ENCODE measurements at places on chromosomes 7 and 10.
A peak's percentile ranks its signal among the peaks of the same experiment; 100 is the strongest.

DNA sequence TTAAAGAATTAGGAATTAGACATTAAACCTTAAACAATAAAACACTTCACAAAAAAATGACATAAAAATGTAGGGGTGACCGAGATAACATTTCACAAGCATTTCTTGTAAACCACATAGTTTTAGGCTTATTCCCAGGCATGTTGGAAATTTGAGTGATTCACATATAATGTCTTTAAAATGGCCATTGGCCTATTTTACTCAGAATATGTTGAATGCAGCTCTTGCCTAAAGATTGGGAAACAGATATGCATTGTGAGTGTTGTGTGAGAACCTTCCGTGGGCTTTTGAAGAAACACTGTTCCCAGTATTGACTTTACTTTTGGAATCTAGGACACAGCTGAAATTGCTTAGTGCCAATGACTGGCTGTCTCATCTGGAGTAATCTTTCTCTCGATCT lies 79.6 kb downstream of the ARL5B start:
- DNase-seq = no peak

- DNase-seq = no peak
Measured at GRCh38 chr7:143495851-143496250, 18.2 kb downstream of the TAS2R41 start.

DNA sequence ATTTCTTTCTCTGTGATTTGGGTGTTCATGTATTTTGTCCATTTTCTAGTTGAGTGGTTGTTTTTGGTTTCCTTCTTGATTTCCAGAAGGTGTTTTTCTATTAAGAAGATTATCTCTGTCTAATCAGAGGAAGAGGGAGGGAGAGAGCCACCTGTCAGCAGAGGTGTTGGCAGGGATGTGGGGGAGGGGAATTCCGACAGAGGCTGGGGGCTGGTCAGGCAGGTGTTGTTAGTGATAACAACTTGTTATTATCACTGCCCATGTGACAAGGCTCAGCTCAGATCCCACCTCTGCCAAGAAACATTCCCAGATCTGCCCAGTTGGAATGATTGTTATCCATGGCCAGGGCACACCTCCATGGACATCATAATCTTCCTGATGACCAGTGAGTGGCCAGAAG lies 293.4 kb downstream of the GFRA1 start:
- DNase-seq = no peak

DNA sequence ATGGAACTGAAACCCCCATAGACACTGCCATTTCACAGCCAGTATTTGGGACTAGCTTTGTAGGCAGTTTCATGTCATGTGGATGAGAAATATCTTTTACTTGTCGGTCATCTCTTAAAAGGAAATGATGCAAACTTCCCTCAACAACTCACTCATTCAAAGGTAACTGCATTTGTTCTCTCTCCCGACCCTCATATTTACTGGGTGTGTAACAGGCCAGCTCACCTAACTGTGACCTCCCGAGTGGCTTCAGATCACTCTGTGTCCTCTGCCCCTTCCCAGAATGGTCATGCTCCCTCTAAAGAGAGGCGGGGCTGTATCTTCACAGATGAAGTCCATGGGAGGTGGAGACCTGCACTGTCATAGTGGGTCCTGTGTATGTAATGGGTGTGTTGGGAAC lies 14.7 kb downstream of the LRRC18 start:
- no peak for DNase-seq

GRCh38 chr10:129516846-129517679 lies 50.0 kb downstream of the MGMT start:
- no peak for DNase-seq

DNA sequence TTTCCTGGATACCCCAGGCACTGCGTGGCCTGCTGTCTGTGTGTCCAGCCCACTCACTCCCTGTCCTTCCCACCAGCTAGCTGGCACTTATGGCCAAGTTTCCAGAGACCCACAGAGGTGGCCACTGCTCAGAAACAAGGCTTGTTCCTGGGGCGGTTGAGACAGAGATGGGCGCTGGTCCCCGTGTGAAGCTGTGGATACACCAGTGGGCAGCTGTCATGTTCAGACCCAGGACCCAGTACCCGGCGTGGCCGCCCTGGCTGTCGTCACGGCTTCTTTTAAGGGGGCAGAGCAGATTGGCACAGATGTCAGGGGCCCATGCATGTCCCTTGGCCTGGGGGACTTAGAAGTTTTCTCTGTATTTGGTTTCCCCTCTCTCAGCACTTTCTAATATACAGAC lies 36.3 kb downstream of the FOXL3 start:
- DNase-seq = no peak

- DNase-seq = no peak
Measured at GRCh38 chr7:11394438-11394837, 420.8 kb downstream of the PHF14 start.

GRCh38 chr7:90999989-91000979 lies 263.9 kb upstream of the FZD1 start:
- DNase-seq = no peak

- no peak for DNase-seq
Measured at GRCh38 chr7:77407906-77408305, 8.2 kb downstream of the GSAP start.

- DNase-seq = no peak
Measured at GRCh38 chr7:158050978-158051651, 536.5 kb downstream of the PTPRN2 start.

- DNase-seq = no peak
Measured at GRCh38 chr7:155815332-155816191, 3.3 kb upstream of the SHH start.

DNA sequence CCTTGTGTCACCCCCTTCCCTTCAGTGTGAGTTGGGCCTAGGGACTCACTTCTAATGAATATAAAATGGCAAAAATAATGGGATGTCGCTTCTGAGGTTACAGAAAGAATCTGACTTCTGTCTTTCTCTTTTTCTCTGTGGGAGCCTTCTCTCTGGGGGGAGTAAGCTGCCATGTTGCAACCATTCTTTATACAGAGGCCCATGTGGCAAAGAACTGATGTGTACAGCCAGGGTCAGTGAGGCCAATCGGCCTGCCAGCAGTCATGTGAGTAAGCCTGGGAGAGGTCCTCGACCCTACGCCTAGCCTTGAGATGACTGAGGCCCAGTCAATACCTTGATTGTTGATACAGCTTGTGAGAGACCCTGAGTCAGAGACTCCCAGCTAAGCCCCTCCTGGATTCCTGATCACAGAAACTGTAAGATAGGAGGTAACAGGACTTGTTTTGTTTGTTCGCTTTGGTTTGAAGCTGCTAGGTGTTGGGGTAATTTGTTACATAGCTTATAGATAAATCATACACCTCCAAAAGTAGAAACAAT lies 1.7 kb downstream of the TCAF1 start:
- DNase-seq = no peak

DNA sequence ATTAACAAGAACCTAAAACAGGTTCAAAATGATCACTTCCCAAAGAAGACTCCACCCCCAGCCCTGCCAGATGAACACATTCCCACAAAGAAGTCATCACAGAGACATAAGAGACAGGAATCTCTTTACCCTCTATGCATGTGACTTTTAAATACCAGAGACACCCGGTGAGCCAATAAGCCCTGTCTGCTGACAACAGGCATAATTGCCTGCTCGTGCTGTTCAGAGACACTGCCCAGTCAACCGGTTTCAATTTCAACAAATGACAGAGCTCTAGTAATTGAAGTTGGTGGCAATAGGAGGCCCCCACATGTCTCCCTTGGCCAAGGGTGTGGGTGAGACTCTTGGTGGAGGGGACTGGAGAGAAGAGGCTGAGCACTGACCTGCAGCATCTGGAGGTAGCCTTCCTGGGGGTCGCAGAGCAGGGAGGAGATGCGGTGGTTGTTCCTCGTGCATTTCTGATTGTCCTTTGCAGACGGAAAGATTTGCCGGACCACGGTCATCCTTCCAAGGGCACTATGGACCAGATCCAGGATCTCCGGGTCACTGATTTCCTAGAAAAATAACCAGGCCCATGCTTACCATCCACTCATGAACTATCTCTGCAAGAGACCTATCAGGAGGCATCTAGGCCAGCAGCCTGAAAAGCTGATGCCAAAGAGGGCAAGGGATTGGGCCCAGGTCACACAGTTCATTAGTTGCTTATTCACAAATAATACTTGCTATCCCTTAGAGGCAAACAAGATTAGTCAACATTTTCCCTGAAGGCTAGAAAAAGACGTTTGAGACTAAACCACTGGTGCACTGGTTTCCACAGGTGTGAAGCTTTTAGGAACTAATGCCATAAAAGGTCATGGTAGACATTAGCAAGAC lies 497.7 kb downstream of the GRID1 start:
- DNase-seq = no peak

- no peak for DNase-seq
Measured at GRCh38 chr7:22872096-22872807, 49.6 kb upstream of the TOMM7 start.

- DNase-seq = no peak
Measured at GRCh38 chr7:40541336-40541735, 406.5 kb downstream of the SUGCT start.

DNA sequence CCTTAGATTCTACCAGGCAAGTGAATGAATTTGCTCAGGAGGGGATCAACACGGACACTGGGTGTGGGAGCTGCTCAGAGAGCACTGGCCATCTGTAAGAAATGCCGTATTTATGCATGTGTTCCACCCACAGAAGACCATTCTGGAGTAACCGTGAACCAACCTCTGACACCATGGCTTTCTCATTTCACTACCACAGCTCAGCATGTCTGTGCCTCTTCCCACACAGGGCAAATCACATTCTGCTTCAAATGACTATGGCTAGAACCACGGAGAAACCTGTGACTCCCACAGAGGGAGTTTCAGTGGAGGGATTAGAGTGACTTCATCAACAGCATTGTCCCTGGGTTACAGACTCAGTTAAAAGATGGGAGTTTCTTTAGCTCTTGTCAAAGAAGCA lies 893.4 kb downstream of the XPNPEP1 start:
- DNase-seq = no peak

GRCh38 chr10:100341953-100342626 lies 4.9 kb upstream of the SCD start:
- DNase-seq = no peak

DNA sequence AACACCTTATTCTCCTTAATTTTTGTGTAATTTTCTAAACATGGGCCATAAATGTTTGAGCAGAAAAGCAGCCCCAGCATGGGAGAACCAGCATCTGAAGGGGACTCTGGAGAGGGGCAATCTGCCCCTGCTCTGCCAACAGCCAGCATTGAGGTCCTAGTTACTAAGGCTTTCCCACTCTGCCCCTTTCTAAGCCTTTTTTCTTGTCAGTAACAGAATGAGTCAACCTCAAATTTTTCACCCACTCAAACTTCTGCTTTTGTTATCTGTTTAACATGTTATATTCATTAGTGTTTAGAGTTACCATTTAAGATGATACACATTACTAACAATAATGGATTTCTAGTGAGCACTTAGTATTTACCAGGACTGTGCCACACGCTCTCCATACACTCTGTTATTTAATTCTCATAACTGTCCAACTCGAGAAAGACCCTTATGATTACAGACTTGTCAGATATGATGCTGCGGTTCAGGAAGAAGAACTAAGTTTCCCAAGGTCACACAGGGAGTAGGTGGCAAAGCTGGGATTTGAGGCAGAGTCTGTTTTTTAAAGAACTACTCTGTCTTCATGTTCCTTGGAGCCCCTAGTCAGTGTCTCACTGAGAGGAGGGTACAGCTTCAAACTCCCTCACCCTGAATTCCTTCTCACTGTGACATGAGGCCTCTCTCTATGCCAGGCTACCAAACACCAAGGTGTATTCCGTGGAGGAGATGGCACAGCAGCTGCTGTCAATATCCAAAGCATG lies 19.9 kb upstream of the GPAM start:
- DNase-seq = no peak

GRCh38 chr10:68963151-68963550 lies 7.2 kb downstream of the DDX21 start:
- no peak for DNase-seq

DNA sequence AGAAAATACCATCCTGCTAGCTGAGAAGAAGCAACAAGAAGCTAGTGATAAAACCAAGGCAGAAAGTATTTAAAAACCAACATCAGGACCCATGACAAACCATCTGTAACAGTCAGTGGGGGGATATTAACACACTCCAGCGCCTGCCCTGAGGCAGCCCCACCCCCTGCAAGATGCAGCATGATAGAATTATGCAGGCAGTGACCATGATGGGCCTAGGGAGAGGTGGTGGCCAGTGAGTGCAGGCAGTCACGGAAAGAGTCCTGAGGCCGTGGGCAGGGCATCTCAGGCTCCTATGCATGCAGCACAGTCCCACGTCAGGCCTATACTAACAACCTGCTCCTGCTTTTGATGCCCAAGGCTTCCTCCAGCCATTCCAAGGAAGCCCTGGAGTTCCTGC lies 686.9 kb downstream of the GRID1 start:
- DNase-seq = no peak

DNA sequence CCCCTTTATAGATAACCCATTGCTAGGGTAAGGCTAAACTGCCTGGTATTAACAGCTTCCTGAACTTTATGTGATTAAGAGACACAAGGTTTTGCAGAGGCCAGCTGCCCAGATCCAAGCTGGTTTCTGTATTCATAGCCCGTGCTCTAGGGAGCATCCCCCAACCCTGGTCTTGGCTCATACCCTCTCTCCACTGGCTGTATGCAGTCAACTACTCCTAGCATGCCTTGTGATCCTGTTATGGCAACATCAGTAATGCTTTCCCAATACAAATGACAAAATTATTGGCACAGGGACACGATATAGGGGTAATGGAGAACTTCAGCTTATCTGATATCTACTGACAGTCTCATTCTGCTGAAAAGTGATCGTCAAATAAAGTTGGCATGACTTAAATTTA lies 202.8 kb upstream of the MKLN1 start:
- no peak for DNase-seq

DNA sequence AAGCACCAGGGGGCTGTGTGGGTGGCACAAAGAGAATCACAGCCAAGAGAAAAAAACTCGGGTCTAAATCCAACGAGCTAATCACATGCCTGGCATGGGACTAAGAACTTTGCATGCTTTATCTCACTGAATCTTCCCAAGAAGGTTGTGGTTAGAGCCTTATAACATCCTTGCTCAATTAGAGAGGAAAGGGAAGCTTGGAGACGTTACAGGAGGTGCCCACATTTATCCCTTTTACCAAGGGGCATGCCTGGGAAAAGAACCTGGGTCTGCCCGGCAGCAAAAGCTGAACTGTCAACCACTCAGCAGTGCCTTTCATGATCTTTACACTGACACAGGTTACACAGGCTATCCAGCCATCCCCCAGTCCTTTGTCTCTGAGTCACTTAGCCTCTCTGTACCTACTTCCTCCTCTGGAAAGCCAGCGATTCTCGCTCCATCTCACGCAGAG lies 190.1 kb downstream of the PRPF18 start:
- no peak for DNase-seq

GRCh38 chr7:55546814-55547213 lies 25.5 kb downstream of the VOPP1 start:
- DNase-seq = peak; percentile 22

- DNase-seq = no peak
Measured at GRCh38 chr10:91525896-91526712, 106.8 kb downstream of the PPP1R3C start.

DNA sequence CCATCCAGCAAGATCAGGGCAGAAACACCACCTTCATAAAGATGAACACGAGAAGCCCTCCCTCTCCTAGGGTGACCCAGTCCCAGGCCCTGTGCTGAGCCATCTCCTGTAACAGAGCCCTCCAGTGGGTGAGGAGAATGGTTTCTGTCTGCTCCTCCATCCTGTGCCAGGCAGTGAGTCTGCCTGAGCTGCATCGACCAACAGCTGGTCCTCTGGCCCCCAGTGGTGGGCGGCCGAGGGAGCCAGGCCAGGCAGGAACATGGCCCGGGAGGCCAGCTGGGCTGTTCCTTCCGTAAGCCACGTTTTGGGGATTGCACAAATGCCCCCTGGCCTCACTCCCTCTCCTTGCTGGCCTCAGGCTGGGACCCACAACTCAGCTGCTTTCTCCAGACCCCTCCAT lies 73.5 kb downstream of the GRB10 start:
- no peak for DNase-seq

GRCh38 chr10:27158421-27158820 lies 3.3 kb downstream of the MASTL start:
- DNase-seq = no peak
